ENCODE measurements at places on chromosomes 4 and X.

DNA sequence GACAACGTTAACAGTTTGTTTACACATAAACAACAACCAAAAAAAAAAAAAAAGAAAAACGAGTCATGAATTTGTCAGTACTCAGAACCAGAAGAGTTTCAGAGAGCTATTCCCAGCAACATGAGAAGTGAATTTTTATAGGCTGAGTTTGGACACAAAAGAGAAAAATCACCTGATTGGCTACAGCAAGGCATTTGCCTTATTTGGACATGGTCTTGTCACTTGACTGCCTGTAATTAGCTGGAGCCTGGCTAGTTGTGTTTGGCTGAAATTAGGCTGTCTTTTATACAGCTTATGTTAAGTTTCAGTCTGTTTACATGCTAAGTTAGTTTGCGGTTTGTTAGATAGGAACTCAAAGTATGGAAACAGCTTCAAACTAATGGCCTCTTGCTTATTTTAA, 880 bp upstream of the TEX13A start:
- DNase-seq: no peak

DNA sequence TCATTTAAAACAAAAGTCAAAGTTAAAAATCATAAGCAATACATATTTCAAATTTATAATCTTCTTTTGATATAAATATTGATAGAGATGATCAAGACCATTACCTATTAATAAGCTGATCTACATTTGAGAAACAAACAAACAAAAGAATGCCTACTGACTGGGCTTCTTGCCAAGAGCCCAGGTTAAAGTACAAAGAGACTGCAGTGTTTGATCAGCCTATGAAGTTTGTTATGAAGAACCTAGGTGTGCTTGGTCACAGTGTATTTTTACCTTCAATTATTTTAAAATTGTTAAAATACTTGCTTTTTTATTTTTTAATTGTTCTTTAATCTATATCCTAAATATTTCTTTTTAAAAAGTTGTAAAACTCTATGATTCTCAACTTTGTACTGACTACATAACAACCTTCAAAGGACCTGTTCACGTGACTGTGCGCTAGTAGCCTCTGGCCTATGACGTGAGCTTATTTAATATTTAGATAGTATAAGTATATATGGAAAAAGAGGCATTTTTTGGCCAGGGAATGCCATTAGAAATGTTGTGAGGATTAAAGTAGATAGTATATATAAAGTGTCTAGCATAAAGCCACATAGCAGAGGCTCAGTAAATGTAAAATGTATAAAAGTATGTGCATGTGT, 11.4 kb upstream of the SLC39A8 start:
- no peak for DNase-seq

DNA sequence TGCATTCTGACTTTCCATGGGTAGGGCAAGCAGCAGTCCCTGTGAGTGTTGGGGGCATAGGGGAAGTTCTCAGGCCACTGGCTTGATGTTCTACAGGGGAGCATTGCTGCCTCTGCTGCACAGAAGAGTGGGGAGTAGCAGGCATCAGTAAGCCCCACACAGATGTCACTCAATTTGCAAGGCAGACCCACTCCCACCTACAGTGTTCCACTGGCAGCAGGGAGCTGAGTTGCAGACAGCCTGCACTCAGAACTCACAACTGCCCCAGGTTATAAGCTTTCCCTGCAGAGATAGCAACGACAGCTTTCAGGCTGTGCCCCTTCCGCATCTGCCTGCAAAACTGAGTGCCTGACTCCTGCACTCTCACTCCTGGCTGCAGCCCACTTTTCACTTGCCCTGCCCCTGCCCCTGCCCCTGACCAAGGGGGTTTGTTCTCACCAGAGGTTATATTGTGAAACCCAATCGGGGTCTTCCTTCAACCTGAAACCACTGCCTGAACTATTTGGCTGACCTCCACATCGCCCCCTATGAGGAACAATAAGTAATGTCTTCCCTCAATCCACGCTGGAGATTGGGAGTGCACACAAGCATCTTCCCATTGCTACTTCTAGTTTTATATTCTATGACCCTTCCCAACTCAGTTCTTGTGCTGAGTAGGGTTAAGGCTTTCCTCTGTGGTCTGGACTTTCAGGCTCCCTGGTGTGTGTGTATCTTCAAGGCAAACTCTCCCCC, 227.4 kb upstream of the CXorf51B start:
- no peak for DNase-seq

DNA sequence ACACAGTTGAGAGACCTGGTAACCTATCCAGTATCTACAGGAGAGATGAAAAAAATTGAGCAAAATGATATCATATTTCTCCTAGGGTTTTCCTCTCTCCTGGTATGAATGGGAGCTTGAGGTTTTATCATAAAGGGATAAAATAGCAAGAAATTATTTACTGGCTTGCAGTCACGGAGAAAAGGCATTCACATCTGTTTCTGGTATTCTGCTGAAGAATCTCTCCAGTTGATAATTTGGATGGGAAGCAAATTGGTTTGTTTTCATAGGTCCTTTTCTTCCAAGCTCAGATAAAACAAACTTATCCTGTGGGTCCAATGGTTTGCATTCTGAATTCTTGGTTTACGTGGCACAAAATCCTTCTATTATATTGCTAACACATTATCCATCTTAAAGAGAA, 83.1 kb upstream of the GYPA start:
- DNase-seq: no peak

DNA sequence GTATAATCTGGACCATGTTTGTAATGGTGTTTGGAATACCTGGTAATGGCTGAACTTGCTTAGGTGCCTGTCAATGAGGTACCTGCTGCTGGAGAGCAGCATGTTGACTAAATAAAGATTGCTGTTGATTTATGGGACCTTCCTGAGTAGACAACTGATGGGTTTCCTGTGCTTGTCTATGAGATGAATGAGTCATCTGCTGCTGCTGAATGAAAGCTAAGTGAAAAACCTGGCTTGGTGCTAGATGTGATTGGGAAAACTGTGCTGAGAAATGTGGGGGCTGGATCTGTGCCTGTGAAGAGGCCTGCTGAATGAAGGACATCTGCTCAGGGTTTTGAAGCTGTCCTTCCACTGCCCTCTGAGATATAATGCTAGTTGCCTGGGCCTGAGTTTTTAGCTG, 69.6 kb downstream of the WNK3 start:
- DNase-seq: no peak

DNA sequence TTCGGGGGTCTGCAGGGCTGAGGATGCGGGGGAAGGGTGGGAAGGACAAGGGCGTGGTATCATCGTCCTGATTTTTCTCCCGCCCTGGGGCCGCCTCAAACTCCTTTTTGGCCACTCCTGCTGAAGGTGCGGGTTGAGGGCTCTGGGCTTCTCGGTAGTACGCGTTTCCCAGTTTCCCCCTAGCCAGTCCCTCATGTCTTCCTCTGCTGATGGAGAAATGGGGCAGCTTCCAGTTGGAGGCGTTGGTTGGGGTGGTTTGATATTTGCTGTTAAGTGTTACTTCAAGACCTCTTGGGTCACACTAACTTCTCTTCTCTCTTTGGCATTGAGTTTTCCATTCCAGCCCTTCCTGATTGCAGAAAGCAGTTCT, 482 bp downstream of the GSTCD start:
- no peak for DNase-seq

DNA sequence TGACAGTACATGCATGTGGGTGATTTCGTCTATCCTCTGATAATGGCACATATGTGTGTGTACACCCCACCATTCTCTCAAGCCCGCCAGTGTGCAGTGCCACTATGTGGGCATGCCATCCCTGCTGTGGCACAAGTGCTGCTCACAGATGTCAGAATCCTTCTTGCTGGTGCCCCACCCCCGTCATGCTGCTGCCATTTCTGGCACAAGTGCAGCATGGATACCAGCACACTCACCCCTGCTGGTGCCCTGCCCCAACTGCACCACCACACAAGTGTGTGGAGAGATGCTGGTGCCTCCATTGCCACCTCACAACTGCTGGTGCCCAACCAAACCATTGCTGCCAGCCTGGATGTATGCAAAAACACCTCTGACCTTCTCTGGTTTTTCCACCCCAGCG, 1133.8 kb downstream of the TECRL start:
- no peak for DNase-seq

DNA sequence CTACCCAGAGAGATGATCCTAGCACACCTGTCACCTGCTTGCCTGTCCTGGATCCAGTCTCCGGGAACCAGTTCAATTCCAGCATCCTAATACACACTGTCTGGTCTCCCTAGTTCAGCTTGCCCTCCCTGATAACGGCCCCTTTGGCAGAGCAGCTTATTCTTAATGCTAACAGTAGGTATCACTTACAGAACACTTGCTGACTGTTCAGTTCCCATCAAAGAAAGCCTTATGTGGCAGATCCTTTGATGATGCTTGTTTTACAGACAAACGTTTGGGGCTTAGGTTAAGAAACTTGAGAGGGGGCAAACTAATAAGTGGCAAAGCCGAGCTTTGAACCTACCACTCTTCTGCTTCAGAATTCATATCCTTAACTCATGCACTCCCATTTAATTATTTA, 890 bp downstream of the RASSF6 start:
- DNase-seq: no peak

DNA sequence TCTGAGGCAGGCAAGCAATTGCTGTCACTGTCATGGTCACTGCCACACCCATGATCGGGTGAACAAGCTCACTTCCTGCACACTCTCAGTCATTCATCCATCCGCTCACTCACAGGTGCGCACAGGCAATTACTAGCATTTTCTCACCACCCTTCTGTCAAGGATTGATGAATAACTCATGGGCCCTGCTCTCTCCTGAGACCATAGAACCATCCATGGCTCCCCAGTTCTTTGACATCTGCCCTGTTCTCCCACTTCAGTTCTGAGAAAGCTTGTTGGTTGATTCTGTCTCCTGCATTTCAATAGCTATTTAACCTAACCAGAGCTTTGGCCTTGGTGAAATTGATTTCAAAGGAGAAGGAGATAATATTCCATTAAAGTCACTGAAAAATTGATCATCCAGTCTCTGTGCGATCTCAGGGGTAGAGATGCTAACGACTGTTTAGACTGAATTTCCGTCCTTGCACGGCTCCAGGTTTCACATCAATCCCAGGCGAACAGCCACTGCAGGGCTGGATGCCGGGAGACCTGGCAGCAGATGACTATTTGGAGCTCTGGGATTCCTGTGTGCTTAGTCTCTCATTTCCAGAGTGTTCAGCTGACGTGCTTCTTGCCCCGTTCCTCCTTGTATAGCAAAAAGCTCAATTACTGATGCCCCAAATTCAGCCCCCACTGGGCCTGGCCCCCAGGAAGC, 36.9 kb upstream of the ADRA2C start:
- no peak for DNase-seq

DNA sequence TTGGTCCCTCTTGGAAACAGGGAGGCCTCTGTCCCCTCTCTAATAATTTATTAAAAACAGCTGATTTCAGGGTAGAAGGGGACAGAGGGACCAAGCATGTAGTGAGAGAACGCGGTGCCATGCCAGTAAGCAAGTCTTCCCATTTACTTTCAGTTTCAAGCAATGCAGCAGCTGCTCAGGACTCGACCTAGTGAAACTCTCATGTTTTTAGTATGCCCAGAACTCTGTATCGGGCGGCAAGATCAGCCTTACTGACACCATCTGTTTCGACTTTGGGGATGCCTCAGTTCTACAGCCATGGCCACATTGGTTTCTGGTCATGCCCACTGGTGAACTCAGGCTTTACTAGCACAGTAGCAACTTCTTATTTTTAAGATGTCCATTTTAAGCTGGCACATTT, 40.6 kb downstream of the ZNF81 start:
- no peak for DNase-seq

- DNase-seq: no peak
Measured at GRCh38 chr4:15781427-15782095, 3.4 kb downstream of the CD38 start.

- DNase-seq: no peak
Measured at GRCh38 chrX:35726176-35726575, 72.0 kb upstream of the MAGEB16 start.

DNA sequence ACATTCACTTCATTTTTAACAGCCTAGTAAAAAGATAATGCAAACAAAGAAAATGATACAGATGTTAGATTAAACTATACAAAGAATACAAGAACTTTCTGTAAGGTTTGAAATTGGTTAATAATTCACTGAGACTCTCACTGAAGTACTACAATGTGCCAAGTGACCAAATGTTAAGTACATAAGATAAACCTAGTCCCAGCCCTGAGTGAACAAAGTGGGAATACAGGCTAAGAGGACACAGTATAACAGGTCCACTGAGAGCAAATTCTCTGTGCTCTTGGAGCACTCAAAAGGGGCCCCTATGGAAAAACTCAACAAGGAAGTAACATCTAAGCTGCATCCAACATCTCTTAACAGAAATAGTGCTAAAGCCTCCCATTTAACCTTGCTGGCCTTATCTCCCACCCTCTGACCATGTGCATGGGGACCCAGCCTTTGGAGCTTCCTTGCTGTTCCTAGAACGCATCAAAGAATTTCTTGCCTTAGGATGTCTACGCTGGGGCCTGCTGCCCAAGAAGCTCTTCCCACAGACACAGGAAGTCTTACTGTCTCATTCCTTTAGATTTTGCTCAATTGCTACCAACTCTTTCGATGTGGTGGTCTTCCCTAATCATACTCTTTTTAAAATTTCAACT, 113.4 kb downstream of the ZAR1 start:
- no peak for DNase-seq

DNA sequence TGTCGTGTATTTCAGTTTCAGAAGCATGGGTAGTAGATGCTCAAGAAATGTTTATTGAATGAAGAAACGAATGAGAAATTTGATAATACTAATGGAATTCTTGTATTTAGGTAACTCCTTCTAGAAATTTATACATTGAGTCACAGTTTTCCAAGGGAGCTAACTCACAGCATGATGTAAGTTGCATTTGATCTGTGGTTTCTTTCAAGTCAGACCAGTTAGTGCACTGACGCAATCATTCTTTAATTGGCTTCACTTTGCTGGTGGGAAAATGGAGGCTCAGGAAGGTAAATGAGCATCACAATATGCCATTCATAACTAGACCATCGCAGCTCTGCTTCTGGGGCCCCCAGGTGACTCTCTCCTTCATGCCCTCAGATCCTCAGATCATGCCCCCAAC, 17.3 kb upstream of the CWH43 start:
- no peak for DNase-seq

DNA sequence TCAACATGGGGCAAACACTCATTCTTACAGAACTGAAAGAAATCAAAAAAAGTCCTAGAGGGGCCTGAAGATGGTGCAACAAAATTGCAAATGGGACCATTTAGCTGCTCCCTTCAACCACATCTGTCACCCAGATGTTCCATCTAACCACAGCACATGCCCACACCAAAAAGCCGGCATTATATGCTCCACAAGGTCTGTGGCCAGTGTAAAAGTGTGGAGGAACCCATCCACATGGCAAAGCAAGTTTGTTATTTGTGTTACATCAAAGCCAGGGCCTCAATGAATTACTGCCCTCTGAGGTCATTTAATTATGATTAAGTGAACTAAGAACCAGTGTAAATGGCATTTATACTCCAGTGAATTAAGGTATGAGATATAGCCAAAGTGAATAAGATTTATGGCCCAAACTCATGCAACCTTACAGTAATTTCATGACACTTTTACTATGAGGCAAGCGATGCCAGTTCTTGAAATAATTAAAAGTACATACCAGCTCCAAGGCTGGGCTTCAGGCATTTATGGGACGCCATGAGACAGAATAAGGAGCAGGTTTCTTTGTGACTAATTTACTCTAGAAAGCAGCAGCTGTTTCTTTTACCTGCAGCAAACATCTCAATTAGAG, 48.7 kb upstream of the FGF16 start:
- DNase-seq: no peak

All from T-helper 22 cell (primary cell).